Hematopoietic multipotent progenitor cell (in vitro differentiated cells): ENCODE measurements at places on chromosomes 7 and 10. TPM values are rescaled to one million over a fixed set of nuclear protein-coding genes. Genes with fewer than 3 reads are reported as not detected.

Gene HELLS
- 29.6 TPM for total RNA-seq

Gene DDX56
- 69.5 TPM for total RNA-seq

Gene HECW1
- not detected for total RNA-seq

Gene CAMK2B
- under 0.01 TPM for total RNA-seq

Gene CASD1
- 12.7 TPM for total RNA-seq

Gene FAM241B
- total RNA-seq = 1.3 TPM

Gene NEUROG3
- total RNA-seq = under 0.01 TPM

Gene GDF2
- total RNA-seq = not detected

Gene PAPOLB
- total RNA-seq = under 0.01 TPM

Gene CDNF
- total RNA-seq = 0.54 TPM

Gene FXYD4
- total RNA-seq = not detected

Gene CTAGE4
- not detected for total RNA-seq

Gene UCN3
- not detected for total RNA-seq

Gene SPDYE2
- under 0.01 TPM for total RNA-seq

Gene LDB3
- not detected for total RNA-seq

Gene CYP3A5
- not detected for total RNA-seq

- DNase-seq = no peak
Measured at GRCh38 chr10:66752714-66753113, 173.1 kb upstream of the LRRTM3 start.

DNA sequence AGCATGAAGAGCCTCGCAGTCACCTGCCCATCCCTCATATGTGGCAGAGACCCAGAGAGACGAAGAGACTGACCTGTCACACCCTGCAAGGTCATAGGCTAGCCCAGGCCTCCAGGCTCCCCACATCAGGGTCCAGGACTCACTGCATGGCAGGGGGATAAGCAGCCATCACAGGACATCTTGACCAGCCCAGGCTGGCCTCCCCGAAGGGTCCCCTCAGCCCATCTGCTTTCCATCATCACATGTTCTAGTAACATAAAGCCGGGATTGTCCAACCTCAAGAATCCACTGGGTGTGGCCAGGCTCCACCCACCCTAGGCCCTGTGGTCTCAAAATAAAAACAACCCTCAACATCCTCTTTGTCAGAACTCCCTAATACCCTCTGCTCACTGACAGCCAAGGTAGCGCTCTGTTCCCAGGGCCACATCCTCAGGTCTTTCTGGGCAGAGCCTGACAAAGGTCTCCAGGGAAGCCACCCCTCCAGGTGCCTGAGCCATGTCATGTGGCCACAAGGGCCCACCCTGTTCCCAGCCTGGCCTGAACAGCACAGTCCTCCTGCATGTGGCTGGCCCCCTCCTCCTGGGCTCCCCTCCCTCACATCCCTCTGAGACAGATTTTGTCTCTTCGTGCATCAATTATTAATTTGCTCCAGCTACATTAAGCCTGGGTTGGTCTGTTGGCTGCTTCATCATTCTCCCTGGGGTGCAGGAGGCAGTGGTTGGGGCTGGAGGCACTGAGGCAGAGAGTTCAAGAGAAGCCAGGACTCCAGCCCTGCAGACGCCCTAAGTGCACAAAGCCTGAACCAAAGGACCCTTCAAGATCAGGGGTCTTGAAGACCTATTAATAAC, 131.8 kb upstream of the UNC5B start:
- no peak for DNase-seq

DNA sequence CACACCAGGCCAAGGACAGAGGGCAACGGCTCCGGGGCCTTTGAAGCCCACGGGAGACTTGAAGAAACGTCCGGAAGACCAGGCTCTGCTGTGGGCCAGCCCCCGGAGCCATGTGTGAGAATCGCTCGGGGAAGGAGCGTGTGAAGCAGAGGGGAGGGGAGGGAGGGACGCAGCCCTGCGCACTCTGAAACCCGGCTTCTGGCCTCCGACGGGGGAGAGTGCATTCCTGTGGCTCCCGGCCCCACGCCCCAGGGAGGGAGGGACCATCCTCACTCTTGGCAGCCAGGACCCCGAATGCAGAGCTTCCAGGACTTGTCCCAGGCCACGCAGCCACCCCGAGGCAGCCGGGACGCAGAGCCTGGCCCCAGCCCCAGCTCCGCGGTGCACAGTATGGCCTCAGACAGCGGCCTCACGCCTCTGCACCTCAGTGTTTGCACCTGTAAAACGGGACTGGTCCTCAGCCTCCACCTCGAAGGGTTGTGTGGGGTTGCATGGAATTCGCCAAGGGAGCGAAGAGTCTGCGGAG, 67.4 kb downstream of the PDGFA start:
- DNase-seq = peak; percentile 28

GRCh38 chr7:25735674-25736242, 416.2 kb upstream of the NFE2L3 start:
- no peak for DNase-seq

- no peak for DNase-seq
Measured at GRCh38 chr10:102555781-102556328, 52.1 kb downstream of the SUFU start.

- DNase-seq = no peak
Measured at GRCh38 chr10:62249957-62250356, 18.7 kb downstream of the RTKN2 start.

- no peak for DNase-seq
Measured at GRCh38 chr10:24210501-24210900, 1.6 kb downstream of the KIAA1217 start.

- DNase-seq = no peak
Measured at GRCh38 chr10:13526948-13527863, 1.6 kb downstream of the BEND7 start.

DNA sequence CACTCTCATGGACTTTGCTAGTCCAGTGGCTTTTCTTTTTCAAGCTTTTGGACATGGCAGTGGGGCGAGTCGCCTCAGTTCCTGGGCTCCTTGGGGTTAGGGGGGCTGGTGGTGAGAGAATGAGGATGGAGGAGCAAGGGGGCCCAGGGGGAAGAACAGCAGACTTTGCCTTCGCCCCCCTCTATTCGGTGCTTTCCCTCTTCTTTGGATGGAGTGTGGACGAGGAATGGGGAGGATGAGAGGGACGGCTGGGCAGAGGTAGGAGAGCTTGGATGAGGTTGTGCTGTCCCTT, 255 bp downstream of the MAGI2 start:
- no peak for DNase-seq

DNA sequence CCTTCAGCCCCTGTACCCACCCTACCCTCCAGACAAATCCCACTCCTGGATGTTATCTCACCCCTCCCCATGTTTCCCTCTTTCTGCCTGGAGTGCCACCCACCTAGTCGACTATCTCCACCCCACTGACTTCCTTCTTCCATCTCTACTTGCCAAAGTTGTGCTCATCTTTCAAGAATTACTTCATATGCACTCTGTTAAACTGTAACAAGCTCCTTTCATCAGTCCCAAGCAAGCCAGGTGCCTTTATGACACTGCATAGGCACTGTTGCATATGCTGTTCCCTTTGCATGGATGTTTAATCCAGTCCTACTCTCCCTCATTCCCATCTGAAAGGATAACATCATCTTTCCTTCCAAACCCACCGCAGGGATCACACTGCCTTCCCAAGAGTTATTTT, 8.9 kb upstream of the CDK1 start:
- DNase-seq = no peak

- DNase-seq = no peak
Measured at GRCh38 chr7:140142031-140142430, 34.8 kb downstream of the KDM7A start.

DNA sequence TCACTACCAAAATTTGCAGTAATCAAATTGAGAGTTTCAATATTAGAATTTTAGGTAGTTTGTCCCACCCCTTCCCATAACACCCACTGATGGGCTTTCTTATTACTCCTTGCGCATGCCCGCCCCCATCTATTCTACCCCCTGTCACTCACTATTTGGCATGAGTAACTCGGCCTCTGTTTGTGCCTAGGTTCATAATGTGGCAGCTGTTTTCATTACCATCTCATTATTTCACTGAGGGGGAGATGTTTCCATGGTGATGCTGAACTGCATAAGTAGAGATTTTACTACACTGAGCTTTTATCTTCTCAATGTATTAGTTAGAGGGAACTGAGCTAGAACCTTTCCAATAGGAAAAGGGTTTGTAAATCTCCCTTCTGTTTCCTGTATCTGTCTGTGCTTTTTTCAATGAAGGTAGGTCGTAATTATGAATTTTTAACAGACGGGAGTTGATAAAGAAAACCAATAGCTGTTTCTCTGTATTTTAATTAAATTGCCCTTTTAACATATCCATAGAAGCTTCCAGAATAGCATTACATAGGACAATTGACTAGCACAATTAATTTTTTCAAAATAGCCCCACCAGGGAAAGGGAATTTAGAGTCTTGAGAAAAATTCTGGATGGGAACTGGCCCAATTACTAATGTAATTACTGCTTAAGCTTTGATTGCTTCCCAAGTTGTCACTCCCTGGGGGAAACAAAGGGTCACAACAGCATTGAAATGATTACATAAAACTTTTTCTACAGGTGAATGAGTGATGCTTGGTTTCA, 33.4 kb downstream of the PRPS1L1 start:
- DNase-seq = no peak

DNA sequence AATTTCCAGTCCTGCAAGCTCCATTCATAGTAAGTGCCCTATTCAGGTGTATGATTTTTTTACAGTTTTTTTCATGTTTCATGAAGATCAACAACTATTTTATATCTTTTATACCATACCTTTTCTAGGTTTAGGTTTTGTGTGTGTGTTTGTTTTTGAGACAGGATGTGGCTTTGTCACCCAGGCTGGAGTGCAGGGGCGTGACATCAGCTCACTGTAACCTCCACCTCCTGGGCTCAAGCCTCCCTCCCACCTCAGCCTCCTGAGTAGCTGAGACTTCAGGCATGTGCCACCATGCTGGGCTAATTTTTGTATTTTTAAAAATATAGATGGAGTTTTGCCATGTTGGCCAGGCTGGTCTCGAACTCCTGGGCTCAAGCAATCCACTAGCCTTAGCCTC, 35.0 kb downstream of the ARMH3 start:
- DNase-seq = no peak

- DNase-seq = no peak
Measured at GRCh38 chr7:12607134-12607533, 36.6 kb downstream of the SCIN start.

DNA sequence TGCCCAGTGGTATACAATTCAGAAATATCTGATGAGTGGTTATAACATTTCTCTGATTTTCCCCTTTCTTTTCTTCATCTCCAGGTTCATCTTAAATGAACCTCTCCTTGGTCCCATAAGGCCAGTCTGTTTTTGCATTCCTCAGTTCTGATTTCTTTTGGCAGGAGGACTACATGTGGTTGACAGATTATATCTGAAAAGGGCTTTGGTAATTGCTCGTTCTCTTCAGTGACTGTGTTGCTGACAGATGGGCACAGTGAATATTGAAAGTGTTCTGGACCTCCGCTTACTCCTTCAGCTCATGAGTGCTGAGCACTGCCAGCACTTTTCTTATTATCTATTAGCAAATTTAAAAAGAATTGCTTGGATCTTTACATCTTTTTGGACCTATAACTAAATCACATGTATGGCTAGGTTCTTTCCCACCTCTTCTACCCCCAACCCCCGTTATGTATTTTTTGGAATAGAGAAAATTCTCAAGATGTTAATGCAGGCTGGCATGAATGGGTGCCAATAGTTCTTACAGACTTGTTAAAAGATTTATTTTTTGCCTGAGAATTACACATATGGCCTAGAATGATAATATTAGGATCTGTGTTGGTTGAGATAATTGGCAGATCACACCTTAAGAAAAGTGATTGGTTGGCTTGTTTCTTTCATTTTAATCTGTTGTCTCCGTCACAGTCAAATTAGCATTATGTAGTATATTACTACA, 323.0 kb downstream of the EXOC4 start:
- DNase-seq = no peak

- DNase-seq = no peak
Measured at GRCh38 chr10:88670497-88670896, 6.3 kb downstream of the LIPF start.

- DNase-seq = no peak
Measured at GRCh38 chr7:27689591-27690164, 27.0 kb upstream of the HIBADH start.

DNA sequence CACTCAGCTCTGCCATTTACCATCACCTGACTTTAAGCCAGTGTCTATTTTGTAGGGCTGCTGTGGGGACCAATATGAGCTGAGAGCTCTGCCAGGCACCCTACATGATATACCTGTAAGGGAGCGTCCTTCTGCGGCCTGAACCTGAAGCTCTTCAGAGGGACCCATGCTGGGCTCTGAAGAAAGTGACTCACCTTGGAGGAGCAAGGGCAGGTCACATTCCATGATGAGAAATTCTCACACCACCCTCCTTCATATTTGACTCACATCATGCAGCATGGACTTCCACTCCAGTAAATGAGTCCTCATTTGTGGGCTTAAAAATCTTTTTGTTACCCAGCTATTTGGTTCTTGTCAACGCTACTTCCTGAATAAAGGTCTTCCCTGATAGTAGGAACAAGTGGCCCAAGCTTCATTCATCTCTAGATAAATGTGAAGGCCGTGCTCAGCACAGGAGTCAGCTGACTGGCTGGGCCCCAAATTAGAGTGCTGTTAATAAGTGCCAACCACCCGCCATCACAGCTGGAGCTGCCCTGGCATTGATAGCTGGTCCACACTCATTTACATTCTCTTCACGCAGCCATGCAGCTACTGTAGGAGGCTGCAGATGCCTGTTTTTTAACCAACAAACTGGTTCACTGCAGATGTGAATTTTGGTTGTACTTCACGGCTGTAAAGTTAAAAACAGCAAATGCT, 78.4 kb downstream of the RNF216 start:
- DNase-seq = no peak

DNA sequence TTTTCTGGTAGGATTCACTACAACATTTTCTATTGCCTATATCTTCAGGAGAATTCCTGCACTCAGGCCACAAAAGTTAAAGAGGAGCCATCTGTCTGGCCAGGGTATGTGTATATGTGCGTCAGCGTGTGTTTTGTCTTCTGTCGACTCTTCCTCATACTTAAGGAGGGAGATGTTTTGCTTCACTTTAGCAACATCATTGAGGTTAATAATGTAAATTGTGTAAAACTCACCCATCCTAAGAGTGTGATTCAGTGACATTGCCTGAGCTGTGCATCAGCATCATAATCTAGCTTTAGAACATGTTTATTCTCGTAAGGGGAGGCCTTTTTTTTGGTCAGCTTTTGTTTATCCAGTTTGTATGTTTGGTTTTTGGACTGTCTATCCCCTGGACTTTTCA, 23.7 kb downstream of the FBH1 start:
- no peak for DNase-seq

DNA sequence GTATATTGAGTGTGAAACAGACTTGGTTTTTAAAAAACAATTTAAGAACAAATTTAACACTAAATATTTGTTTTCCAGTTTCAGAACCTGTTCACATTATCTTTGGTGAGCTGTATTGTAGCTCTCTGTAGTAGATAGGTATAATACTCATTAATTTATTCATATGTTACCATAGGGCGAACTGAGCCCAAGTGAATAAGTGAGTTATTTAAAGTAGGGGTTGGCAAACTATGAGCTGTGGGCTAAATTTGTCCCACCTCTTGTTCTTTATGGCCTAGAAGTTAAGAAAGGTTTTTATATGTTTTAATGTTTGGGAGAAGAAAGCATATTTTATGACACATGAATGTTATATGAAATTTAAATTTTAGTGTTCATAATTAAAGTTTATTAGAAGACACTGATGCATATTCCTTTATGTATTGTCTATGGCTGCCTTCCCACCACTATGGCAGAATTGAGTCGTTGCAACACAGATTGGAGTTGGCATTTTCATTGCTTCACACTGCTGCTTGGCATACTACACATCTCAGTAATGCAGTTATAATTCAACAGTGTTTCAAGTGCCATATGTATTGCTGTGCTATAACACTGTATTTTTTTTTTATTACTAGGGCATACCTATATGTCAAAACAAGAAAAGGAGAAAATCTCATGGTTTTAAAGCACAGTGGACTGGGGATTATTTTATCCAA, 146.5 kb downstream of the ADK start:
- DNase-seq = no peak

GRCh38 chr7:21543528-21544302, 876 bp downstream of the DNAH11 start:
- no peak for DNase-seq
